Fibroblast of lung (primary cell): ENCODE measurements at places on chromosomes 5 and 9.

DNA sequence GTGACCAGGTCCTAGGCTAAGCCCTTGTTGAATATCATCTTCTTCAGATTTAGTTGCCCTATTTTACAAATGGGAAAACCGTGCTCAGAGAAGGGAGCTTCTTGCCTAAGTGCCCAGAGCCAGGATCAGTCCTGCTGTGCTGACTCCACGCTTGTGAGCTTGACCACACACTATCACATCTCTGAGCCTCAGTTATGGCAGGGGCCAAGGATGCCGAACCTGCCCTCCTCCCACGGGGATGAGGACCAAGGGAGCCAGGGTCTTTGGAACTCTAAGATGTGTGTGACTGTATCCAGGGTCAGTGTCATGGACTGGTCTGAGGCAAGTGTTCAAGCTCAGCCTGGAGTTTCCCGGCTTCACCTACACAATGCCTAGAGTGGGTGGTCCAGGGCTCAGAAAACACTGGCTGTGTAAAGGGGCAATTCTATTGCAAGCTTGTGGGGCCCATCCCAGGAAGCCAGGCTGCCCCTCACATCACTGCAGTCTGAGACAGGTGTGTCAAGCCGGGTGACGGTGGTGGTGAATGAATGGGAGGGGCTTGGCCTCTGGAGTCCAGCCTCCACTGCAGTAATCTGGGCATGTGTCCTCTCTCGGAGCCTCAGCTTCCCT lies 235.7 kb downstream of the PBX3 start:
- DNase-seq = no peak

GRCh38 chr5:132385326-132386105 lies 16.0 kb downstream of the SLC22A5 start:
- peak; percentile 40 for DNase-seq

DNA sequence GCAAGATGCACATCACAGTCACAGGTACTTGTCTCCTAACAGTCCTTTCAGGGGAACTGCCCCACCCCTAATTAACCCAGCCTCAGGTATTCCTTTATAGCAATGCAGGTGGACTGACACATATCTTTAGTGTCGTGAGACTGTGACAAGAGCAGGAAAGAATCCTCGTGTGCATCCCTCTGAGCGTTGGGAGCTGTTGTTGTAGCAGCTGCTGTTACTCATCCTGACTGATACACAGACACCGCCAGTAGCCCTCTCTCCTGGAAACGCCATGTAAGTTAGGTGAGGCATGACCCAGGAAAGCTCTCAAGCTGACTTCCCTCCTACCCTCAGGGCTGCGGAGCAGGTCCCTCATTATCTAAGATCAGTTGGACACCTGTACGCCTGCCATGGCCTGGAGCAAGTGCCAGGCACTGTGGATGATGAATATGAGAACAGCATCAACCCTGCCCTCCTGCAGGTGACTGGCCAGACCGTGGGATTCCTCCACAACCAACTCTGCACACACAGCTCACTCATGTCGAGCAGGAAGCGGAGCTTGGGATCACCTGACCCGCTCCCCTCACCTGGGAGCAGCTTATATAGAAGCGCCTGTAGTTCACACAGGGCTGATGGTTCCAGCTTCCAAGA lies 10.2 kb upstream of the LCN15 start:
- no peak for DNase-seq

DNA sequence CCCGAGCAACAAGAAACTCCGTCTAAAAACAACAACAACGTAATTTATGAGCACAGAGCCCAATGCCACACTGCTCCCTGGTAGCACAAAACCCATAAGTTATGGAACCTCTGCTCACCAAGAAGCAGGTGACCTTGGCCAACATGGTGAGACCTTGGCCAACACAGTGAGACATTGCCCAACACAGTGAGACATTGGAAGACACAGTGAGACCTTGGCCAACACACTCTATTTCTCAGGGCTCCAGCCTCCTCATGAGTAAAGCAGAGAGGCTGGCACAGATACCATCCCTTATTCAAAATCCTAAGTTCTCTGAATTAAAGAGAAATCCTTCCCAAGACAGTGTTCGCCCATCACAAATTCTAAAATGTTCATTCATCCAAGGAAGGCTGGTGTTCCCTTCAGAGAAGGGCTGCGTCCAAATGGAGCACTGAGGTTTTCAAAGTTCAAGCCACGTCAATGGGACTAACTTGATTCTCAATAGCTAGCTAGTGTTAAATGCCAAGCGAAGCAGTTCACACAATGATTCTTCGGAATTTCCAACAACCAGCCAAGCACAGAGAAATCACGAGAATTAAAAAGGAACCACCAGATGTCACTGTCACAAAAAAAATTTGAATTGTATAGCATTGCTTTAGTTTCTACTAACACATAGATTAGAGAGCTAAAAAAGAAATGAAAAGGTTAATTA lies 29.5 kb downstream of the TTC39B start:
- peak; percentile 54 for DNase-seq

DNA sequence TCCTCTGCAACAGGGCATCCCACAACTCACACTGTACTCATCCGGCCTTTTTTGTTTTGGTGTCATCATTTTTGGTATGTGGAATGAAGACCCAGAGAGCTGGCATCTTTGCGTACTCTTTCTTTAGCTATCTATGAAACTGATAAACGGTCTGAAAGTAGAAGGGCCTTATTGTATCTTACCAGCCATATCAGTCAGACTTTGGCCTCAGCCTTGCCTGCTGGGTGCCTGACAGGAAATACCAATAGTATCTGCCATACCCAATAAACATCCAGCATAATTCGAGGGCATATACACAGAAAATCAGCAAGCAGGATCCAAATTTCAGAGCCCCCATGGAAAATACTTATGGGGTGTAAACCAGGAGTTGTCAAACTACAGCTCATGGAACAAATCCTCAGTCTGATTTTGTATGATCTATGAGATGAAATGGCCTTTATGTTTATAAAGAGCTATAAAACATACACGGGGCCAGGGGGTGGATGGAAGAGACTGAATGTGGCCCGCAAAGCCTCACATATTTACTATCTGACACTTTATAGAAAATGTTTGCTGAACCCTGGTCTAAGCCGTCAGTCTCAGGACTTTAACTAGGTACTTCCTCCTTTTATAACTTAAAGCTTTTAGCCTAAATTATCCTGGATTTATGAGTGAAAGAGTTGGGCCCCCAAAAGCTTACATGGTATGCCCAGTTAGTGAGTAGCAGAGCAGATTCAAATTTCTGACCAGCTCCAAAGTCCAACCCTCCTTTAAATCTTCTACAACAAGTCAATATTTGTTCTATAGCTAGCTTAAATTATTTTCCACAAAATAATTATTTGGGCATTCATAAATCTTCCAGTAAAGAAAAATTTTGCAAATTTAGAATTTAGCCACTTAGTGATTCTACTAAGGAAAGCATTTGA lies 308.0 kb upstream of the PUM3 start:
- no peak for DNase-seq

DNA sequence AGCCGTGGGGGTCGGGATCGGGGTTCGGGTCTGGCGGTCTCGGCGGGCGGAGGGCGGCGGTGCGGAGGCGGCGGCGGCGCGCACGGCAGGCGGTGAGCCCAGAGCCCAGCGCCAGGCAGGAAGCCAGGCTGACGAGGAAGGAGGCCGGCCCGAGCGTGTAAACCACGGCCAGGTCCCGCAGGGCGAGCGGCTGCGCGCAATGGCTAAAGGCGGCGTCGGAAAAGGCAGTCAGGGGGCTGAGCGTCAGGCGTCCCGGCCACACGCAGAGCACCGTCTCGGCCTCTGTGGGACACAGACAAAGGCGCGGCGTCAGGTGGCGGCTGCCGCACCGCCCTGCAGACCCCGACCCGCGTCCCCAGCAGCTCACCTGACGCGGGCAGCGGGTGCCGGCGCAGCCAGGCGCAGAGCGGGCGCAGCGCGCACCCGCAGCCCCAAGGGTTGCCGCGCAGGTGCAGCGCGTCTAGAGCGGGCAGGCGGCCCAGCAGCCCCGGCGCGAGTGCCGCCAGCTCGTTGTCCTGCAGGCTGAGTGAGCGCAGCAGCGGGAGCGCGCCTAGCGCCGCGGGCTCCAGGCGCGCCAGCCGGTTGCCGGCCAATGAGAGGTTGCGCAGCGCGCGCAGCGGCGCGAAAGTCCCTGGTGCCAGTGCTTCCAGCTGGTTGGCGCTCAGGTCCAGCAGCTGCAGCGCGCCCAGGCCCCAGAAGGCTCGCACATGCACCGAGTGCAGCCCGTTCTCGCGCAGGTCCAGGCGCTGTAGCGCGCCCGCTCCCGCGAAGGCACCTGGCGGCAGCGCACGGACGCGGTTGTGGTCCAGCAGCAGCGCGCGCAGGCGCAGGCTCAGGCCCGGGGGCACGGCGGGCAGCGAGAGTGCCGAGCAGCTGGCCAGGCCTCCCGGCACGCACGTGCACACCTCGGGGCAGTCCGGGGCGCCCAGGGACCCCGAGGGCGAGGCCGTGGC lies 671 bp downstream of the LRRC26 start:
- DNase-seq = peak; percentile 38

GRCh38 chr5:39021413-39021812 lies 52.8 kb downstream of the RICTOR start:
- DNase-seq = no peak

DNA sequence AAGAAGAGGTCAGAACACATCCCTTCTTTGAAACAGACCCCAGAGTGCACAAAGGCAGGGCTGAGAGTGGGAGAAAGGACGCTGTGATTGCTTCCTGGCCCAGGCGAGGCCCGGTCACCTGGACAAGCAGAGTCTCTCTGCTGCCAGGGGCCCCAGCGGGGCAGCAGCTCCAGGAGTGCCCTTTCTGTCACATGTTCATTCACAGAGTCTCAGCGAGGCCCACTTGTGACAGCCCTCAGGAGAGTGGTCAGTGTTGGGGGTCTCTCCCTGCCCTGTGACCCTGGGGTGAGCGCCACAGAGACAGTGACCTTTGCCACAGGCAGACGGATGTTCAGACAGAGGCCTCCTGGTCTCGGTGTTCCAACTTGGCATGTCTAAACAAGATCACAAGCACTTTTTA lies 130.2 kb upstream of the IRX4 start:
- DNase-seq = no peak

- DNase-seq = no peak
Measured at GRCh38 chr5:34464829-34465228, 191.3 kb upstream of the RAI14 start.

DNA sequence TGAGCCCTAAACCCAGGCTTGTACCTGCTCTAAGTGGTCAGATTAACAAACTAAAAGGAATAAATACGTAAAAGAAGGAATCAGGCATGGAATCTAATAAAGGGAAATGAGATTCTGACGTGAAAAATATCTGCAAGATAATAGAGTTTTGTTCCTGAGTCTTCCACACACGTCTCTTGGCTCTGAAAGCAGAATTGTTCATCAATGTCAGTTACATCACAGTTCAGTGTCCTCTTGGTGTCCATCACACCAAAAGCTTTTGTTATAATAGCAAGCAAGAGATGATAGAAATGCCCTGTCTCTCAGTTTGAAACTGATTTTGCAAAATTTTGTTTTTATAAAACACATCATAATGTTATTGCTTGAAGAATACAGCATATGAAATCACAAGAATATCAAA lies 34.7 kb upstream of the NMUR2 start:
- no peak for DNase-seq

DNA sequence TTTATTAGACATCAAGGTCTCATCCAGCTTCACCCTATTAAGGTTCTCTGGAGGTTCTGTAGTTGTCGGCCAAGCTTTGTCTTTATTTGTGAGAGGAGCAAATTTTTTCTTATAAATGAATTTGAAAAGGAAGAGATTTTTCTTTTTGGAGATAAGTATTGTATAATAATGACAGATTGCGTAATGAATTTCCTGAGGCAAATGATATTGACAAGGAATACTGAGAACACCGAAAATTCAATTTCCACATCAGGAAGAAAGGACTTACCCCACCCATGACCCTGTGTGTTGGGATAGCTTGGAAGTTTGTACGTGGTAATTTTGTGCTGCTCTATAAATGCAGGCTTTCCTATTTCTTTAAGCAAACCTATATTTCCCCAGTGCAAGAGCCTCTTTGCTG lies 53.5 kb downstream of the MAMDC2 start:
- no peak for DNase-seq

DNA sequence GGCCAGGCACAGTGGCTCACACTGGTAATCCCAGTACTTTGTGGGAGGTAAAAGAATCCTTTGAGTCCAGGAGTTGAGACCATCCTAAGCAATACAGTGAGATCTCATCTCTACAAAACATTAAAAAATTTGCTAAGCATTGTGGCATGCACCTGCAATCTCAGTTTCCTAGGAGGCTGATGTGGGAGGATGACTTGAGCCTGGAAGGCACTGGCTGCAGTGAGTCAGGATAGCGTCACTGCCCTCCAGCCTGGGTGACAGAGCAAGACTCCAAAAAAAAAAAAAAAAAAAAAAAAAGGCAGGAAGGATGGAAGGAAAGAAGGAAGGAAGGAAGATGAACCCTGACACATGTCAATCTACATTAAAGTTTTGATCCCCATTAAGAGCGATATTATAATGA lies 1452.2 kb upstream of the ACO1 start:
- no peak for DNase-seq

- no peak for DNase-seq
Measured at GRCh38 chr9:124348831-124349230, 66.4 kb downstream of the PSMB7 start.

DNA sequence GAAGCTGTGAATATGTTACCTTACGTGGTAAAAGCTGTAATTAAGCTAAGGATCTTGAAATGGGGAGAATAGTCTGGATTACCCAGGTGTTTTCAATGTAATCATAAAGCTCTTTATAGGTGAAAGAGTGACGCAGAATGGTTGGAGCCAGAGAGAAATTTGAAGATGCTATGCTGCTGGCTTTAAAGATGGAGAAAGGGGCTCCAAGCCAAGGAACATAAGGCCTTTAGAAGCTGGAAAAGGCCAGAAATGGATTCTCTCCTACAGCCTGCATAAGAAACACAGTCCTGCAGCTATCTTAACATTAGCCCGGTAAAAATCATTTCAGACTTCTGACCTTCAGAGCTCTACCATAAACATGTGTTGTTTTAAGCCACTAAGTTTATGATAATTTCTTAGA lies 243.3 kb upstream of the VLDLR start:
- DNase-seq = no peak

DNA sequence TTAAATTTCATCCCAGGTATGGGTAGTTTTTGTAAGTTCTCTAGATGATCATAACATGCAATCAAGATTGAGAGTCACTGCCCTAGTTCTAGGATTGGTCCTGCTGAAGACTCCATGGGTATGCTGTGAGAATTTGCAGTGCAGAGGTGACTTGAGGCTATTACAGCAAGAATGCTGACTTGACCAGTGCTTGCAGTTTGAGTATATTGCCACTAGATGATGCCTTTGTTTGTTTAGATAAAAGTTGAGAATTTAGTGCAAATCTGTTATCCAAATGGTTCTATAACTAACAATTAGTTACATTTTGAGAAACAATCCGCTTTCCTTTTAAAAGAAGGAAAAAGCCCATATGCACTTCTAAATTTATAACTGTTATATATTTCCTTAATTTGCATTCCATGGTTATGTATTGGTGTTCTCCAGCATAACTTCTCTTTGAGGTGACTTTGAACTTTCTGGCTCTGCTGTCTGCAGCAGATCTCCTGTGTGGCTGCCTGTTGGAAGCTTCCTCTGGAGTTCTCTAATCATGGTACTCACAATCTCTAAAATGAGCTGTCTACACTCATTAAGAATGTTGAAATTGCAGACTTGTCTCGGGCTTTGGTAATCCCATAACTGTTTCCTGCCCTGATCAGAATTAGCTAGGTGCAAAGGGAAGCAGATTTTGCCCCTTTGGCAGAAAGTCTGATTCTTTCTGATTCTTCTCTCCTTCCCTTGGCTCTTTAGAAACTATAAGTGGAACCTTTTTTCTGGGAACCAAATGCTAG lies 24.9 kb downstream of the MELK start:
- DNase-seq = peak; percentile 63
